ENCODE measurements at places on chromosomes 3 and 15.

- no peak for DNase-seq
Observed at GRCh38 chr15:72153269-72154000, 35.2 kb downstream of the SENP8 start.

DNA sequence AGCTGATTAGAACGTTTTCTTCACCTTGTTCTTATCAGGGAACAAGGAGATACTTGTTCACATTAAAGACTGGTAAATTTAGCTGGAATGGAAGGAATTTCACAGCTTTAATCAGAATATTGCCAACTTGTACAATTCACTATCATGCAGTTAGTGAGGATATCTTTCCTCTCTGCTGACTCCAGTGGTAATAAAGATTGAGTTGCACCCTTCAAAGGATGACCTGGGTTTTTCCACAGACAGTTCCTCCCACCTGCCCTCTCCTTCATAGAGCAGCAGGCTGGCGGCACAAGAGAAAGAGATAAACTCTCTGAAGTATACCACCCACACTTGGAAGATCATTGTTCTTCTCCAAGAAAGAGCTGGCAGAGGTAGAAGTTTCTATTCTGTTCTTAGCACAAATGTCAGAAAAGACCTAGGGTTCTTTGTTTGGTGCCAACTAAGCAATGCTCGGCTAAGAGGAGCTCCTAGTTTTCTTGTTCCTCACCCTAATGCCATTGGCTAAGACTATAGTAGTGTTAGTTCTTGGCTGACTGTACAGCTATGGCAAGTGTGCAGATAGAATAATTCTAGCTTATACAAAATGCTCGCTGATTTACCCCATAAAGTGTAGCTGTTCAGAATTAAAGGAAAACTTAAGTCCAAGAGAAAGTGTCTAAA, 169.1 kb downstream of the CLSTN2 start:
- DNase-seq, result no peak

GRCh38 chr3:63193647-63194046, 84.5 kb upstream of the SYNPR start:
- no peak for DNase-seq

DNA sequence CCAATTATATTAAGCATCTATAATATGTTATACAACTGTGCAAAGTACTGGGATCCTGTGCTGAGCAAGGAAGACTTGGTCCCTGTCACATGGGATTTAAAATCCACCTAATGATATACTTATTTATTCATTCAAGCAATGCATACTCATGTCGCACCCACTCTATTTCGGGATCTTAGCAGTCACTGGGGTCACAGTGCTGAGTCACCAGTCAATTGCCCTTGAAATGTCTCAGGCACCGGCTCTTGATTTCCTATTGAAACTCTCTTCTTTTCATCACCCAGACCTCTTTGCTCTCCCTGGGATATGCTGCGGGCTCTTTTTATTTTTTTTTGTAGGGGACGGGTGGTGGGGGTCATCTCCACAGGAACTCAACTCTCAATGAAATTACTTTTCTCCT, 194.5 kb upstream of the GAP43 start:
- no peak for DNase-seq

GRCh38 chr15:70382762-70383458, 285.2 kb upstream of the TLE3 start:
- no peak for DNase-seq

DNA sequence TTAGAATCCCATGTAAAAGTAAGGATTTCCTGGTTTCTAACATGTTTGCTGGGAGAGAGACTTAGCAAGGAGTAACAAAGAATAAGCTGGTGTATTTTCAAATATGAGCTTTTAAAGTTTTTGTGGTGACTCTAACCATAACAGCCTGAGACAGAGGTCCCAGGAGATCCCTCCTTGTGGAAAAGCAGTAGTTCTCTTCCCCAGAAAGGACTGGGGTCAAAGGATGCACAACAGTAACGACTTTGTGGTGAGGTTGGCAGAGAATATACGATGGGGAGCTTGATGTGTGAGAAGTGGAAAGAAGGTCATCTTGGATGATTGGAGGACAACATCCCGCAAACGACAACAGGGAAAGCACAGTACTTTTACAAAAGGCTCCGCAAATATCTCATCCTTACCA, 38.2 kb downstream of the ABHD5 start:
- DNase-seq, result no peak

GRCh38 chr15:60922736-60923135, 306.4 kb downstream of the RORA start:
- DNase-seq, result no peak

DNA sequence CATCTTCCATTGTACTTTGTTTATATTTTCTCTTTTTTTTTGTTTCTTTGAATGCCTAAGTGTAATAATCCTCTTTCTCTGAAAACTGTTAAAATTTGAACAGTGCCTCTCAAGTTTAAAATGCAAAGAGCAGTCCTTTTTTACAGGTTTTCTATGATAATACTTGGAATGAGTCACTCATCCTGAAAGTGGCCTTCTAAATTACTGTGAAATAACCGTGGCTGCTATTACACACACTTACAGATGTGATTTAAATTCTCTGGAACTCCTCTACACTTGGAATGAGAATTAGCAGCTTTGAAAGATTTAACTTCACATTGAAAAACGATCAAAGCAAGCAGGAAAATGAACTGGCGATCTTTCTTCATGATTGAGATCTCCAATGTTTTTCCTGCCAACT, 105.9 kb downstream of the ROBO1 start:
- no peak for DNase-seq

GRCh38 chr3:100072326-100073048, 41.8 kb downstream of the FILIP1L start:
- no peak for DNase-seq

DNA sequence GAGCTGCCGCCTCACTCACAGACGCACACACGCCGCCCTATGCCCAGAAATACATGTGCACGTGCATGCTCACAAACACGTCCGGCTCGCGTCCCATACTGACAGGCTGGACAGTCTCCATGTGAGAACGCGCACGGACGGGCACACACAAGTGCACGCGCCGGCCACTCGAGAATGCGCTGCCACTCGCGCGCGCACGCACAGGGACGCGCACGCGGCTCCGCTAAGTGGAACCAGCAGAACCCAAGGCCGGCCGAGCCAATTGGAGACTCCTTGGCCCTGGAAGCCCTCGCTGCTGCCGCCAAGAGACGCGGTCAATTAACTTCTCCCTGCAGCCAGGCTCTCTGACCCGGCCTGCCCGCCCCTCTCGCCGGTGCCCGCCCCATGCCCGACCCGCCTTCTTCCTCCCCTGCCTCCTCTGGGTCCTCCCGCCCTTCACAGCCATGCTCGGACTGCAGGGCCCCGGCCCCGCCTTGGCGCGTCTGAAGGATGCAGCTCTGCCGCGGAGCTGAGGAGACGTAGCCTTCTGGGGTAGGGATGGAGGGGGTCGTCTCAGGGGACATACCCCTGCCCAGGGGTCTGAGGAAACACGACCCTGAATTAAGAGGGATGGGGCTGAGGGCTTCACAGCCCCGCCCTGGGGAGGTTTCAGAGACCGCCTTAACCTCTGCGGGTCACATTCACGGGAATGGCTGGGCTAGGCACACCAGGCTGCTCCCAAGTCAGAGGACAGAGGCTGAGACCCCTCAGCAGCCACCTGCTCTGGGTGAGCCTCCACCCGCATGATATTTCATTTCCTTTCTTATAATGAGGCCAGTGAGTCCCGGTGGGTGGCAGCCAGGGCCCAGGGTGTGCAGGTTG, 15.0 kb downstream of the PTH1R start:
- no peak for DNase-seq

GRCh38 chr3:178075344-178075743, 460.9 kb upstream of the KCNMB2 start:
- DNase-seq, result no peak

- DNase-seq, result no peak
Observed at GRCh38 chr3:135807879-135808278, 157.6 kb upstream of the PPP2R3A start.

DNA sequence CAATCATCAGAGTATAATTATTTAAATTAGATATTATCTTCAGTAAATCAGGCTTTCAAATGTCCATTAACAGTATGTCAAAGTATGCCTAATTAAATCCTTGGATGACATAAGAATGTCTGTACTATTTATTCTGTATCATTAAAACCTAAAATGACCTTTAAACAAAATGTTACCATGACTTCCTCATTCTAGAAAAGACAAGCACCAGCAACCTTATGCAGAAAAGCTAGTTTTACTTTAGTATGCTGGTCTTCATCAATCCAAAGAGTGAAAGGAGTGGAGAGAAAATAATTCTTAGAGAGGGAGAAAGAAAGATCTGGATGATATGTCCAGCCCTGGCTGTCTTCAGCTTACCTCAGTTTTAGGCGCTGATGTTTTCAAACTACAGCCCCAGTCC, 140.1 kb upstream of the UBE2E2 start:
- no peak for DNase-seq

- no peak for DNase-seq
Observed at GRCh38 chr3:138200424-138200823, 13.3 kb downstream of the ARMC8 start.

DNA sequence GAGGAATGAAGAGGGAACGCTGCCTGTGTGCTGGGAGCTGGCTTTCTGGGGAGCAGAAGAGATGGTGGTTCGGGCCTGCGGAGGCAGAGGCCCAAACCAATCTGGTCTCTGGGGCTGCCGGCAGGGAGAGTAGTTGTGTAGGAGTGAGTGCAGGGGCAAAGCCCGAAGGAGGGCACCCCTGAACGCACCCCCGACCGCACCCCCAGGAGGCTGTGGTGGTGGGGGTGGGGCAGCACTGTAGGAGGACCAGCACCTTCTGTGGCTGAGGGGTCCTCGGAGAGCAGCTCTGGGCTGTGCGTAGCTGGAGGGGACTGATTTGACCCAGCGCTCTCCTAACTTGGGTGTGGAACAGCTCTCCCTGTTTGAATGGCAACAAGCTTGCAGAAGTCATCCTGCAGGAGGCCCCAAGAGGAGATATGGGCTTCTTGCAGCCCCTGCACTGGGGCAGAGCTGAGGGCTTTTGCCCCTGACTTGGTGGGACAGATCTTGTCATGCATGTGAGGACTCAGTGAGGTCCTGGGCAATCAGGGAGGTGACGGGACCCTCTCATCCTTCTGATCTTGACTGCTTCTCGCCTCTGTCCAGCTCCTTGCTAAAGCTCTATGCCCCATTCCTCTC, 26.1 kb downstream of the C15orf39 start:
- no peak for DNase-seq

DNA sequence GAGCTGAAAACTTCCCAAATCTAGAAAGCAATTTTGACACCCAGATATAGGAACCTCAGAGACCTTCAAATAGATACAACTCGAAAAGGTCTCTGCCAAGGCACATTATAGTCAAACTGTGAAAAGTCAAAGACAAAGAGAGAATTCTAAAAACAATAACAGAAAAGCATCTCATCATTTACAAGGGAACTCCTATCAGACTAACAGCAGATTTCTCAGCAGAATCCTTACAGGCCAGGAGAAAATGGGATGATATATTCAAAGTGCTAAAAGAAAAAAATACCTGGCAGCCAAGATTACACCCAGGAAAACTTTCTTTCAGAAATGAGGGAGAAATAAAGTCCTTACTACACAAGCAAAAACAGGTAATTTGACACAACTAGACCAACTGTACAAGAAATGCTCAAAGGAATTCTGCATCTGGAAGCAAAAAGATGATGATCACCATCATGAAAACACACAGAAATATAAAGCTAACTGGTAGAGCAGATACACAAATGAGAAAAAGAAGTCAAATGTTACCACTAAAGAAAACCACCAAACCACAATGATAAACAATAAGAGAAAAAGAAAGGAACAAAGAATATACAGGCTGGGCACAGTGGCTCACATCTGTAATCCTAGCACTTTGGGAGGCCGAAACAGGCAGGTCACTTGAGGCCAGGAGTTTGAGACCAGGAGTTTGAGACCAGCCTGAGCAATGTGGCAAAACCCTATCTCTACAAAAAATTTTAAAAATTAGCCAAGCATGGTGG, 50.4 kb downstream of the ADAM10 start:
- no peak for DNase-seq

DNA sequence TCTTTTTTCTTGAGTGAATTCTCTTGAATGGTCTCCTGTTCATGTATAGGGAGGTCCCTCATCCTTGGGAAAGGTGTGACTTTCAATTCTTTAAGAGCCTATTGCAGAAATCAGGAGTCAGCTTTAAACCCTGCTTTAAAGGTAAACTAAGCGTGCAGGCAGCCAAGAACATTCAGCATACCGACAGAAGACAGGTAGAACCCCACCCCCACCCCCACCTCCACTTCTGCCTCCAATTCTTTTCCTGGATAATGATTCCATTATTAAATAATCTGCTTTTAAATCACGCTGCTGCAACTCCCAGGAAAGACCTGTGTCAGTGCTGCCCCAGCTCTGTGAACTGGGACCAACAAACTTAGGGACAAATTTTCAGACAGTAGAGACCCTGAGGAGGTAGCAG, 49.3 kb upstream of the SKOR1 start:
- no peak for DNase-seq

GRCh38 chr15:42027521-42027920, 6.7 kb upstream of the PLA2G4E start:
- no peak for DNase-seq

DNA sequence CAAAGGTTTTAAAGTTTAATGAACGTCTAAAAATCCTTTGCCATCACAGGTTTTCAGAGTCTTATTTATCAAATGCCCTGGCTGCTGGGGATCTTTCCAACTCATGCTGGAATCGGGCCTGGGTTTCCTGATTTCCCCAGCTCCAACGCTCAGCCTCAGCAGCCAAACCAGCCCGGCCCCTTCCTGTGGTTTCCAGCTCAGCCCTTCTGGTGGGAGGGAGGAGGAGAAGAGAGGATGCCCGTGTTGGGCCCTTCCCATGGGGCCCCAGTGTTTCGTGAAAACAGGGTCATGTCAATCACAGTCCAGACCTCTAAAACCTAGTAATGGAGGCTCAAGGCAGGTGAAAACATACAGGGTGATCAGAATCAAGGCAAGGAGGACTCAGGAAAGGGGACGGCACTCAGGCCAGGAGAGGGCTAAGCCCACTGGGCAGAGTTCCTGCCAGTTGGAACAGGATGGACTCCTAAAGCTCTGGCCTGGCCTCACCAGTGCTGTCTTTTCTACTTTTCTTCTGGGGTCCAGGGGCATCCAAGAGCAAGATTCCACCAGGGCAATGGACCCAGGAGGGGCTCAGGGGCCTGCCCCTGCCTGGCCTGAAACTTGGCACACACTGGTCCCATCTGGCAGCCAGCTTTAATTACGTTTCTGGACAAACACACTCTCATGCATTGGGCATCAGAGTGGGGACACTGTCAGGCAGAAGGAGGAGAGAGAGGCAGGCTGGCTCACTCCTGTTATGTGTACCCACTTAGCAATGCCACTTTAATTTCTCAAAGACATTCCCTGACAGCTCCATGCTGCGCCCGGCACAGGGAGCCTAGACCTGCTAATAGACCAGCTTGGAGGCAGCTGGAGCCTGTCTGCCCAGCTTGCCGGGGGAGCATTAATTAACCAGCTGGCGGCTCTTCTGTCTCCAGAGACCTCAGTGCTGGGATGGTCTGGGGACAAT, 194.6 kb downstream of the FAM43A start:
- no peak for DNase-seq

DNA sequence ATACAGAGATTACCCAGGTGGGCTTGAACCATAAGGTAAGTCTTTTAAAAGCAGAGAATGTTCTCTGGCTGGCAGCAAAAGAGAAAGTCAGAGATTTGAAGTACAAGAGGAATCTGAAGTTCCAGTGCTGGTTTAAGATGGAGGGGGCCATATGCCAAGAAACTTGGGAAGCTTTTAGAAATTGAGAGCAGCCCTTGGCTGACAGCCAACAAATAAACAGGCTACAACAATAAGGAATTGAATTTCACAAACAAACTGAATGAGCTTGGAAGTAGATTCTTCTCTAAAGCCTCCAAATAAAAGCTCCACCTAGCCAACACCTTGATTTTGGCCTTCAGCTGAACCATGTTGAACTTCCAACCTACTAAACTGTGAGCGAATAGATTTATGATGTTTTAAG, 85.7 kb downstream of the TRIM42 start:
- DNase-seq, result no peak
